Stimulated activated naive CD4-positive, alpha-beta T cell (primary cell): ENCODE measurements at places on chromosomes 4 and X.

DNA sequence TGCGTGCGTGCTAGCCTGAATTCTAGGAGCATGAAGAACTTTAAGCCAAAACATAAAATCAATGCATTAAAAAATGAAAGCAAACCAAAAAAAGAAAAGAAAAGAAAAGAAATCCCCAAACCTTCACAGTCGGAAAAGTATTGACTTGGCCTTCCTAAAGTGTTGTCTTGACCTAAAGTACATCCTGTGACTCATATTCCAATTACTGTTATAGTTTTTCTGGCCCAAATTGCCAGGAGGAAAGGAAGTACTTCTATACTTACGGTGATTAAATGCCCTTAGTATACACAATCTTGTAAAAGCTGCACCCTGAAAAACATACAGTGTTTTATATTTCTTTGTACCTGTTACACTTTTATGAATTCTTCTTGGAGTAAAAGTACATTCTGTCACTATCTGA, 512.8 kb downstream of the ANKRD50 start:
- DNase-seq = no peak

DNA sequence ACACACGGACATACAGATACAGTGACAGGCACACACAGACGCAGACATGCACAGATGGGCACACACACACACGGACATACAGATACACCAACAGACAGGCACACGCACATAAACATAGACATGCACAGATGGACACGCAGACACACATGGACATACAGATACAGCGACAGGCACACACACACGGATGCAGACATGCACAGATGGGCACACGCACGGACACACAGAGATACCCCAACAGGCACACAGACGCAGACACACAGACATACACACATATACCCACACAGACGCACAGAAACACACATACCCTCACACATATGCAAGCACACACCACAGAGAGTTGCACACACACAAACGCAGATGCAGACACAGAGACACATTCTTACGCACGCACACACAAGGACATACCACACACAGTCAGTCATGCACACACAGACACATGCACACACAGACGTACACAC, 24.4 kb upstream of the SLC25A6 start:
- DNase-seq = no peak

GRCh38 chr4:20839957-20840356, 139.7 kb downstream of the PACRGL start:
- DNase-seq = no peak

GRCh38 chrX:84441143-84441542, 61.1 kb downstream of the HDX start:
- no peak for DNase-seq

DNA sequence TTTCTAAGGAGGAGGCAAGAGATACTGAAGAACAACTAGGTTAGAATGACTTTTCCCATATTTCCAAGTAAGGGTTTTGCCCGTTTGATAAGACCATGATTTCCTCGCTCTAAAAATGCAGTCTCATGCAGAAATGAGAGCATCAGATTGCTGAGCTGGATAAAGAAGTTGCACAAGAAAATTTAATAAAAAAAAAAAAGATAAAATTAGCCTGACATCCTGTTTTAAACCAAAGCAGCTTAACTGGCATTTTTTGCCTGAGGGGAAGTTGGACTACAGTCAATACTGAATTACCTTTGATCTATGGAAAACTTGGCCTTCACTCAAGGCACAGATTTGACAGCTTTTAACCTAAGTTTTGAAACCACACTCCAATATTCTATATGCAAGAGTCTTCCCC, 208.4 kb downstream of the GASK1B start:
- no peak for DNase-seq

DNA sequence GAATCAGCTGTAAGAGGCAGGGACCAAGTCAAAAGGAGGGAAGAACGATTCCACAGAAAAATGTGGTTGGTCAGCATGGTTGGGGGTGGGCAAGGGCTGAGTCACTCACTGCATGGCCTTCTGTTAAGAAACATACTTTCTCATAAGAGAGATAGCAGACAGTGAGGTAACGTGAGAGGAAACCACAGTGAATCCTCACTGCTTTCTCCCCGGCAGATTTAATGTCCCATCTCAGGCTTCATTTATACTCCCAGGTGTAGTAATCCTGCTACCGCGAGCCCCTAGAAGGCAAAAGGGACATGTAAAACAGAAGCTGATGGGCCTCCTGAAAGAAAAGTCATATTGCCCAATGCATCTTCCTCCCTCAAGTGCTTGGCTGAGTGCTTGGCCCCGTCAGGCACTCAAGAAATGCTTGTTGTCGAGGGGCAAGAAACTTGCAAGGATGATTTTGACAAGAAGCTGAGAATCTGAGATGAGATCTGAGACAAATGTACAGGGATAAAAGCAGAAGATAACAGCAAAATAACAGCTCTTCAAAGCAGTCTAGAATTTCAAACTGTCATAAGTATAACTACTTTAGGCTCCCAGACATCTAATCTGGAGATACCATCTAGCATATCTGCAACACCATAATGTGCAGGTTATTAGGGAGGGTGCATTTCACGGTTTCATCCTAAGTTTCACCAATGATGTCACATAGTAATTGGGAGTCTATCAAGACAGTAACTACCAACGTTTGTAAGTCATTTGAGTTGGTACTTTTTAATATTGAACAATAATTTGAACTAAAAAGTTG, 40.2 kb downstream of the SH3KBP1 start:
- no peak for DNase-seq

GRCh38 chrX:47366041-47366722, 4.2 kb upstream of the ZNF157 start:
- DNase-seq = peak; percentile 76

- DNase-seq = no peak
These were observed 415.2 kb upstream of the HS3ST1 start for GRCh38 chr4:11843927-11844326.

DNA sequence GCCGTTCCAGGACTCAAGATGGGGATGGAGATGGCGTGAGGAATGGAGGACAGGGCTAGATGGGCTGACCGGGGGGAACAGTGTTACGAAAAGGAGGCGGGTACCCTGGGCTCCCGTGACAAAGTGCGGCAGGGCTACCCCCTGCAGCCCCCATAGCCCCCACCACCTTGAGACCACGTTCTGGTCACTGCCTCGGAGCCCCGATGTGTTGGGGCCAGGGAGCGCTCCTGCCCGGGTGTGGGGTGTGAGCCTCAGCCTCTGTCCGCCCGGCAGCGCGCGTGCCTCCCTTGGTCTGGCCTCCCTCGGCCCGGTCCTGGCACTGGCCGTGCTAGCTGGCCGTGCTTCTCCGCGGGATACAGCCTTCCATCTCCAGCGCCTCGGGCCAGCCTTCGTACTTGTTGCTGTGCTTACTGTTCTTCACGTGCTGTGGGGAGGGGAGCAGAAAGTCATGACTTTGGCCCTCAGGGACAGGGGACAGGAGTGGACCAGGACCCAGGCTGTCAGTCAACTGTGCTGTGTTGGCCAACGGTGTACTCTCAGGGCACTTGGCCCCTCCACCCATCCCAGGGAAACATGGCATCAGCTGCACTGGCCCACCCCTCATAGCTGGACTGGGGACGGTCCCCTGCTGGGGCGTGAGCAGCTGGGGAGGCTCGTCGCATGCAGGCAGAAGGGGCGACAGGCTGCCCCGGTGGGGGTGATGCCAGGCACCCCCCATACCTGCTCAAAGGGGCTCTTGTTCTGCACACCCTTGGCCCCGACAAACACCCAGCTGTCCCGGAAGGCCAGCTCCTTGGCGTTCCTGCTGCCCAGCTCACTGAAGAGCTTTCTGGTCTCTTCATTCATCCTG, 9.3 kb downstream of the FAM3A start:
- DNase-seq = no peak

DNA sequence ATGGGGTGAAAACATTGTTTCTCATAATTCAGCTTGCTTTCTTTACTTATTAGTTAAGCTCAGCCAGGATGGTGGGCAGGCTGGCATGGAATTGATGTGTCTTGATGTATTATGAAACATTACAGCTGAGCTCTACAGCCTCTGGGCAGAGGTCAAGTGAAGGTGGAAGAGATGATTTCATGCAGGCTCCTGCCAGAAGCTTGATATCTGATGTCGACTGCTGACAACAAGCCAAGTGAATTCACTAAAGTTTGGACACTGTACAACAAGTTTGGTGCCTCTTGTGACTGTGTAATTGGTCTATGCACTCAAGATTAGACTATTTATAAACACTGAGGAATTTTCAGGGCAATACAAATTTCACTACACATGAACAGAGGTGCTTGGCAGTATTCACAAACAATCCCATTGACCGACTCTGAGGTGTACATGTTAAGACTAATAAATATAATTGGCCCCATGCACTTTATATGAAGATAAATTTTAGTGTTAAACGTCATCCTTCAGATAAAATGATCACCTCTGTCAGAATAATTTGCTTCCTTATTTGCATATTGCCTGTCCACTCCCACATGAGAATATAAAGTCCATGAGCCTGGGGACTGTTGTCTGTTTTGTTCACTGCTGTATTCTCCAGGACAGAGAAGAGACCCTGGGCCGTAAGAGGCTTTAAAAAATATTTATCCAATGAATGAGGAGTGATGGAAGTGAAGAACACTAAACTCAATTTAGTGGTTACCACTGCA, 612.2 kb downstream of the IQCM start:
- no peak for DNase-seq

GRCh38 chrX:121216641-121217374, 169.4 kb downstream of the GLUD2 start:
- no peak for DNase-seq

- no peak for DNase-seq
These were observed 147.1 kb downstream of the ADAM29 start for GRCh38 chr4:175065228-175065627.

DNA sequence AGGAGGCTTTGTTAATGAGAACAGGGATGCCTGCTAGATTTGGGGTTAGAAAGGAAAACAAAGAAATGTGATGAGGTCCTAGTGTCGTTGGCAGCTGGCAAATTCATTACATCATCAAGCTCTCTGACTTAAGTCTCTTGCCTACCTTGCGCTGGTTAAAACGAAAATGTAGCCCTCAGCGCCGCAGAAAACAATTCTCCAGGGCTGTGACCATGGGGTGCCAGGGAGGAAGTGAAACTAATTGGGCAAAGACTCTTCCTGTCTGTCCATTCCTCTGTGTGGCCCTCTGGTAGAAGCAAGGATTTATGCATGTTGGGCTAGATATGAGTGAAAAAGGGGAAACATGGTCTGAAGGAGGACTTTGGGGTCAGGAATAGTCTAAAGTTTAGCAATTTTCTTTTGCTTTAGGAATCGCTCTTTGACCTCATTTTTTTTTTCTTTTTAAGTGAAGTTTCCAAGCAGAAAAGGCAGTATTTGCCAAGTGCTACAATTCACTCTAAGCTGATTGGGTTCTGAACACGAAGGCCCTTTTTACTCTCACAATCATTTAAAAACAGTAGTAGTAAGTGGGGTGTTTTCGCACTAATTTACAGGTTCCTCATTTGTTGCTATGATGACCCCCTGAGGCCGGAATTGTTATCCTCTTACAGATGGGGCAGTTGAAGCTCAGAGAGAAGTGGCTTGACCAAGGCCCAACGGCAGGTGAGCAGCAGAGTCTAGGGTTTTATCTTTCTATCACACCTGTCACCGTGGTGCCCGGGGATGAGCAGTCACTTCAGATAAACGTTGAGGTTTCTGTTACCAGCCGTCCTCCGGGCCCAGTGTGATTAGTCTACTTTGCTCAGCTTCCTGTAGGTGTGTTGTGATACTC, 27.3 kb upstream of the CHRNA9 start:
- no peak for DNase-seq

DNA sequence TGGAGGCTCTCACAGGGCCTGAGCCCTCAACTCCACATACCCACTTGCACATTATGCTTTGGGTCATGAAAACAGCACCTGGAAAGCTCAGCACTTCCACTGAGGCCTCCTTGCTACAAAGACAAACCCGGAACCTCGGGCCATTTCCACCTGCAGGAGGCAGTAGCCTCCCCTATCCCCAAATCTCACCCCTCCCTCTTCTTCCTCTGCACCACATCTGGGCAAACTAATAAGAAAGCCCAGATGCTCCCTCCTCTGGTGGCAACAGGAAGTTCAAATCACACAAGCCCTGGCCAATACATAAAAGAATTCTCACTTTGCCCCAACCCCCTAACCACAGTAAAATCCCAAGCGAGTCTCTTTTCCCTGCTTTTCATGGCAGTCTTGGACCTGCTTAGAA, 136.4 kb downstream of the MAPK10 start:
- no peak for DNase-seq

GRCh38 chr4:153741541-153741940, 18.3 kb downstream of the RNF175 start:
- no peak for DNase-seq

GRCh38 chrX:15989716-15990115, 133.6 kb upstream of the GRPR start:
- DNase-seq = no peak

DNA sequence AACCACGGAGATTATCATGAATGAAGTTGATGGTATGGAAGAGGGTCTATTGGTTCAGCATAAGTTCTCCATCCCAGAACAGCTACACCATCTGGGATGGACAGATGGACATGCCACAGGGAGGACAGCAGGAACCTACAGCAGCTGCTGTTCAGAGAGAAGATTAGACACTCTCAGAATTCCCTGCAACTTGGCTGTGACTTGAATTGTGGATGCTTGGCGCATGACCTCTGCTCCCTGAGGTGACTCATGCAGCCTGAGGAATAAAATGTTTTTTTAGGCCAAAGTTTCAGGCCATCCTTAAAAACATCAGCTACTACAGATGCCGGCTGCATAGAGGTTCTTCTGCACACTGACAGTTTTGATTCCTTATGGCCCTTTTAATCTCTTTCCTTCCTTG, 97.3 kb downstream of the RS1 start:
- DNase-seq = no peak

GRCh38 chrX:55778322-55778721, 60.8 kb downstream of the RRAGB start:
- DNase-seq = no peak

- DNase-seq = no peak
These were observed 116.4 kb downstream of the PWWP3B start for GRCh38 chrX:106284431-106285025.

DNA sequence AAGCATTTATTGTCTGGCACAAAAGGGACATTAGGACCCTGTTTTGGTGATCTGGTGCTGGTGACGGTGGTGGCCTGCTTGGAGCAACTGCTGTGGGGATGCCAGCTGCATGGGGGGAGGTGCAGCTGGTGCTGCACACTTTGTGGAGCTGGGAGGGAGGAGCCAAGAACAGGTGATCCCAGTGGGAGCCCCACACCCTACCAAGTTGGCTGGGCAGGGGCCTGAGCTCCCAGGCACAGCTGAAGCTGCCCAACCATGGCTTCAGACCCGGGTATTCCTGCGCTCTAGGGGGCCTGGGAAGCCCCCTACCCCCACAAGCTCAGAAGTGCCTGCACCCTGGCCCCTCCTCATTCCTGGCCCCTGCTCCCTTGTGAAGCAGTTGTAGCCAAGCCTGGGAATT, 1512.5 kb downstream of the TECRL start:
- DNase-seq = no peak
